ENCODE measurements at places on chromosomes 5 and 9.

- DNase-seq, result no peak
Observed at GRCh38 chr5:115388240-115388639, 91.8 kb upstream of the CCDC112 start.

GRCh38 chr5:95900383-95900958, 61.2 kb downstream of the ELL2 start:
- no peak for DNase-seq

DNA sequence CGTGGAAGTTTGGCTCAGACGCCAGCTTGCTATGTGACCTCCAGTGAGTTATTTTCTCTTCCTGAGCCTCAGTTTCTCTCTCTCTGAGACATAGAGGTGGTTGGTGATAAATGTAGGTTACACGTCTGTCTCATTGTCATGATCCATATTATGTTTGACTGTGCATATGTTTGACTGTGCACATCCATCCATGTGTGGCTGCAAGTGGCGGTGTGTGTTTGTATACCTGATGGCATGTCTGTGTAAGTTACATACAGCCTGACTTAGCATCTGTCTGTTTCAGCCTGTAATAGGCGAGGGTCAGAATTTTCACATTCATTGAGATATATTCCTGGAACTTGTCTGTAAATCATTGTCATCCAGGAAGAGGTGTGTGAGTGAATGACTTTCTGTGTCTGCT, 3.3 kb downstream of the SPARC start:
- DNase-seq, result no peak

- DNase-seq, result no peak
Observed at GRCh38 chr5:53095217-53095616, 14.3 kb downstream of the MOCS2 start.

GRCh38 chr5:178189433-178189832, 2.3 kb upstream of the GMCL2 start:
- no peak for DNase-seq

GRCh38 chr5:35233601-35234000, 3.3 kb upstream of the PRLR start:
- no peak for DNase-seq

DNA sequence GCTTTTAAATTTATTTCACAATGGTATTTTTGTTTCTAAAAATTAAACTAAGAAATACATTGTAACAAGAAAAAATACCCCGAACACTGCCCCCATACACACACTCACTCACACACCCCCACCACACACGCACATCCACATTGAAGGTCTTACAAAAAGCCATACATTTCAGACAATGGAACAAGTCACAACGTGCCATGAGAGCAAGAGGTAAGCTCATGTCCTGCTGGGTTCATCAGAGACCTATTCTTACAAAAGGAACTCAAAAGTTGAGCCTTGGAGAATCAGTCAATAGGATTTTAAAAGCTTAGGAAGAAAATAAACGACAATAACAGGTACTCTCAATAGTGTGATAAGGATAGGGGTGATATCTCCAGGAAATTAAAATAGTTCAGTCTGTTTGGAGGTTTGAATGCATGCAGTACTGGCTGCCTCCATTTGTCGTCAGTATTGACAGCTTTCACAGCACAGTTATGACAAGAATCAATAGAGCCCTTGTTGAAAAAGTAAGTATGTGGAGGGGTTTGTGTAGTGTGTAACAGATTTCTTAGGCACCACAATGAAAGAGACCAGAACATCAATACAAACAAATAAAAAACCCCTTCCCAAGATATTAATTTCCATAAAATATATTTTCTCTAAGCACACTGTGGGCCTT, 1826.2 kb upstream of the CDH6 start:
- DNase-seq, result no peak
